ENCODE measurements at places on chromosomes 12 and 14.

GRCh38 chr12:132827763-132828703 lies 636 bp downstream of the GOLGA3 start:
- peak; percentile 27 for DNase-seq

DNA sequence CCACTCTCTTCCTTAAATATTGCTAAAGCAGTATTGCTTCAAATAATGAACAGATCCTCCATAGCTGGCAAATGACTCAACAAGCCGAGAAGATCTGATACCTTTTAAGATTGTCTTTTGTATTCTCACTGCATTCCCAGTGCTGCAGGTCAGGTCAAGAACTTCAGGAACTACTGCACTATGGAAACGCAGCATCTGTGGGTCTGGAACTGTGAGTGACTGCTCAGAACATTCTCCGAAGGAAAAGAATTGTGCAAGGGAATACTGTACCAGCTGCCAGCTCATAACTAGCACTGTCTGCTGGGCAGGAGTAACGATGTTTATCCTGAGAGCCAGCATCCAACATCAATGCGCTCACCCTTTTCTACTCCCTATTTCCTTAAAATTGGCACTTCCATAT lies 348.0 kb upstream of the SOX5 start:
- DNase-seq = no peak

- no peak for DNase-seq
These were observed 1.6 kb downstream of the IRAK4 start for GRCh38 chr12:43760396-43760795.

DNA sequence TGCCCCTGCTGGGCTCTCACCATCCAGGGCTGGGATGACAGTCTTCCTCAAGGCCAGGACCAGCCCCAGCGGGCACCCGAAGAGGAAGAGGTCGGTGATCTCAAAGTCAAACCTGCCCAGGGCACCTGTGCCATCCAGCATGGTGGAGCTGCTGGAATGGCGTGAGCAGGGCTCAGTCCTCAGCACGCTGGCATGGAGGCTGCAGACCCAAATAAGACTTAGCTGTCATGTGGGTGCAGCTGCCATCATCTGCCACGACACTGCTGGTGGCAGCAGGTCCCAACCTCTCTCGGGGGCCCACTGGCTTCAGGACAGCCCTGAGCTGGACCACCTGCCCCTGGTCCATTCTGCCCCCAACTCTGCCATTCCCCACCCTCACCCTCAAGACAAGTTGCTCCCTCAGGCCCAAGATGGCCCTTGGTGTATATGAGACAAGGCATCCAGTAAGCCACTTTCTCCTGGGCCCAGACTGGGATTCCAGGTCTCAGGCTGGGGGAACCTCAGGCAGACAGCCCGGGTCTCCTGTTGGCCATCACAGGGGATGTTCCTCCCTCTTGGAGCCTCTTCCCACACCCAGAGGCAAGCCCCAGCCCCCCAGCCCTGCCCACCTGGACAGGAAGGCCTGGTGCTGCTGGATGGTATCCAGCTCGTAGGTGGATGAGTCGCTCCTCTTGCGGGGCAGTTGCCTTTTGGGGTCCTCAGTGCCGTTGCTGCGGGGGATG lies 14.5 kb downstream of the ARL6IP4 start:
- no peak for DNase-seq

- DNase-seq = no peak
These were observed 8.4 kb upstream of the PIANP start for GRCh38 chr12:6708960-6709394.

GRCh38 chr12:62813031-62813829 lies 121.7 kb downstream of the PPM1H start:
- DNase-seq = peak; percentile 38

GRCh38 chr14:100223332-100224201 lies 15.4 kb upstream of the YY1 start:
- no peak for DNase-seq

DNA sequence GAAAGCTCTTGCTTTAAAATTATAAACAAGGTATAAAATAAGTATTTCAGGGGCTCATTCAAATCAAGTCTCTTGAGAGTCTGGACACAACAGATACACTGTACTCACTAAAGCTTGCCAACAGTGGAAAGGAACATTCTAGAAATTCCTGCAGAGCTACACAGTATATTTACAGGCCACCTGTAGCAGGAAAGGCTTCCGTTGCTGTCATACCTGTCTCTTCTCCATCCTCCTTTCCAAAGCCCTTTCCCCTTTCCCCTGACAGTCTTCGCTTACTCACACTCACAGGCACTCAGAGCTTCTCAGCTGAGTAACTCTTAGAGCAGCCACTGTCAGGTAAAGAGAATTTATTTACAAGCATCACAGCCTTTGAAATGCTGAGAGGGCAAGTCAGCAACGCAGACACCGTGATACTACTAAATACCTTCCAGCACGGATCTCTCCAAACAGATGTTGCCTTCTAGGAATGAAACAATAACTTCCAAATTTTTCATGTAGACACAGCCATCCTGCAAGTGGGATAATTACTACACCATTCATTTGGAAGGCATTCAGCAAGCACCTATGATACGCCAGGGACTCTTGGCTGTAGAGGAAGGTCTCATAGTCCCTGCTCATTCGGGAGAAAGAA lies 167.9 kb downstream of the FOXN3 start:
- no peak for DNase-seq

GRCh38 chr12:52949413-52950331 lies 754 bp downstream of the KRT18 start:
- no peak for DNase-seq

DNA sequence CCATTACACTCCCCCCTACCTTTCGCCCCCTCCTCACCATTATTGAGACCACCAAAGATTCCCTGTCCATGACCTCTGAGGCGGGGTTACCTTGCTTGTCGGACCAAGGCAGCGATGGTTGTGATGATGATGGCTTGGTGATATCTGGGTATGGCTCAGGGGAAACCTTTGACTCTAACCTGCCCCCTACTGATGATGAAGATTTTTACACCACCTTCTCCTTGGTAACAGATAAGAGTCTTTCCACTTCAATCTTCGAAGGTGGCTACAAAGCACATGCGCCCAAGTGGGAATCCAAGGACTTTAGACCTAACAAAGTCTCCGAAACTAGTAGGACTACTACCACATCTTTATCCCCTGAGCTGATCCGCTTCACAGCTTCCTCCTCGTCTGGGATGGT lies 350.2 kb downstream of the DIO2 start:
- DNase-seq = no peak

DNA sequence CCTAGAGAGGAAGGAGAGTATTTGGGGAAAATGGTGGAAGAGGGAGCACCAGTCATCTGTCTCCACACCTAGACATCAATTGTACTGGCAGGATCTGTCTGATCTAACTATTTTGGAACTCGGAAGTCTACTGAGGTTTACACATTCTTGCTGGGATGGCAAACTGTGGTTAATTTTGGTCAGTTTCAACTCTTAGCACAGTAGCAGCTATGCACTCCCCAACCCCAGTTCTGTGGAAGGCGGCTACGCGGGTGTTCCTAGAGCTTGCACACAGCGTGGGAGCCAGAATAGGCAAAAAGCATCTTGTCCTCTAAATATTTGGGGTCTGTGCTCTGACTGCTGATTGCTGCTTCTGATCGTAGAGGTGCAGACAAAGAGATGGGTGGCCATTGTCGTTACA lies 33.8 kb downstream of the TECPR2 start:
- DNase-seq = no peak

GRCh38 chr12:34405286-34406227 lies 383.3 kb downstream of the ALG10 start:
- no peak for DNase-seq

DNA sequence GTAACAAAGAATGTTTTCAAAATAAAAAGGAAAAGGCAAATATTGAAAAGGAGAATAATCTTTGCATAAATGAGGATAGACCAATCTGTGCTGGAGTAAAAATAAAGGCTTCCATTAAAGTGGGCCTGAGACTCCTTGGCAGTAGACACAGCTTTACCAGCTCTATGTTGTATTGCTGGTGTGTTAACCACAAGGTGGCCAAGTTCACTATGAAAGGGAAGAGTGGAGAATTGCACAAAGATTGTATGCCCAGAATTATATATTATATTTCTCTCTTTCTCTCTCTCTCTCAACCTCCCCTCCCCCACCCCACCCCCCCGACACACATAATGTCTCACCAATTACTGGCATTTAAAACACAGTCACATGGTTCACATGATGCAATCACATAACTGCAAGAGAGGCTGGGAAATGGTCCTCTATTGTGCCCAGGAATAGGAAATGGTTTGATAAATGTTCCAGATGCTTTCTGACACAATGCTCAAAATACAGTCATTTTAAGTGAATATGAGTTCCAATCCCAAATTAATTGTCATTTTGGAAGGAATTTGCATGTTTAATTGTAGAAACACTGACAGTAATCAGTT lies 222.6 kb upstream of the SYT1 start:
- DNase-seq = no peak

DNA sequence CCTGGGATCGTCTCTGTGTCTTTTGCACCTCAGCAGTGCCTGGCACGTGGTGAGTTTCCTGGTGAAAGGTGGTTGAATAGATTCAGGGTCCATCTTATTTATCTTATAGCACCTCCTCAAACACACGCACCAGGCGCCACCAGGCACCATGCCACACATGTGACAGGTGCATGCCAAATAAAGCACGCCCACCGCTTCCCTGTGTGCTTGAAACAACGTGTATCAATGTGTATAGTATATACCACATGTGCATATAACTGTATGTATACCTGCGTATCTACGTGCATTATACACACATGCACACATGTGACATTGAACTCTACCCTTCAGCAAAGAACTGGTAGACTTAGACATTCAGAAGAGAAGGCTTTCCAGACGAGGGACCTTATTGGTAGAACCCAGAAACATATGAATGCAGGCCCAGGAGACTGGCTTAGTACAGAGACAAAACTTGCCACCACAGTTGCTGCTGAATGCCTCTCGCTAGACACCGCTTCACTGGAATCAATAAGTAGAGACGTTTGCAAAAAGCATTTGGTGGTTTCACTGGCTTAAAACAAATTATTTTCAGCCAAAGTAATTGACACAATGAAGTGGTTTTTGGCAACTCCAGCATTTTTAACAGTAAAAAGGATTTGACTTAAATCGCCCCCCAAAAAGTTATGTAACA lies 10.0 kb downstream of the EML1 start:
- no peak for DNase-seq

DNA sequence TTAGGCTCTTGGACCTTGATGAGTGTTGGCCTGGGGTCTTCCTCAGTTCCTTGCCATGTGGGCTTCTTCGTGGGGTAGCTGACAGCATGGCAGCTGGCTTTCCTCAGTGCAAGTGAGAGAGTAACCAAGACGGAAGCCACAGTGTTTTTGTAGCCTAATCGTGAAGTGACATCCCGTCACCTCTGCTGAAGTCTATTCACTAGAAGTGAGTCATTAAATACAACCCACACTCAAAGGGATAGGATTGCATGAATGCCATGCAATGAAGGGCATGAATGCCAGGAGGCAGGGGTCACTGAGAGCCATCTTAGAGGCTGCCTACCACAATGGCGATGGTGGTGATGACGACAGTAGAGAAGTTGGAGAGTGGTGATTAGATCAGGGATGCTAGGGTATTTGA lies 13.5 kb upstream of the ASIC1 start:
- DNase-seq = no peak

- DNase-seq = no peak
These were observed 4.0 kb upstream of the NAA25 start for GRCh38 chr12:112112409-112113133.

DNA sequence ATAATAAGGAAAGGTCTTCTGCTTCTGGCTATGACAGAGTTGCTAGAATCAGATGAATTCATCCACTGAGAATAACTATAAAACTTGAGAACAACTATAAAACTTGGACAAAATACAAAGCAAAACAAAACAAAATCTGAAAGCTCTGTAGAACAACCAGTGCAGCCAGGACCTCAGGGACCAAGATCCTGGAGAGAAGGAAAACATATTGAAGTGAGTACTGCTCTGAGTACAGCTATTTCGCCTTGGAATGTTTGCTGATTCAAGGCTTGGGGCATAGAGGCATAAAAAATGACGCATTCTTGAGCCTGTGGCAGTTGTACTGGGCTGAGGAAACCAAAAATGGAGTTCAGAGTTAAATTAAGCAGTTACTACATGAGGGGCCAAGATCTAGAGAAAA lies 21.7 kb downstream of the FOXA1 start:
- DNase-seq = no peak

- no peak for DNase-seq
These were observed 70.4 kb upstream of the RIC8B start for GRCh38 chr12:106704081-106704480.

DNA sequence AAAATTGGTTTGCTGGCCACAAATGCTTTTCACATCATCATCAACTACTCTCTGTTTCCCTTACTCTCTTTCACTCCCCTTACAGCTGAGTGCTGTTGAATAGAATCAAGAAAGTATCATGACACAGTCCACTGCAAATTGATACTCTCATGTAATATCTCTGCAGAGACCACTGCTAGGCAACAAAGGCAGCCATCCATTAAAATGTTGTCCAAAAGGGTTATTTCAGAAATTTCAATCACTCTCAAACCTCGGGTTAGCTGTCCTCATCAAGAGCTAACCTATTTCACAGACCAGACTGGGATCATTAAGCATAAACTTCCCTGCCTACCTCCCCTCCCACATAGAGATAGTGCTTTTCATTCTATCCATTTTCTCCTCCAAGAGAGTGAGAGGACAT lies 186.7 kb downstream of the PLCZ1 start:
- DNase-seq = no peak

- DNase-seq = no peak
These were observed 4.0 kb downstream of the LRP1-AS start for GRCh38 chr12:57143454-57143853.

- DNase-seq = no peak
These were observed 19.1 kb upstream of the PLA2G1B start for GRCh38 chr12:120346681-120347080.

- peak; percentile 20 for DNase-seq
These were observed 584 bp downstream of the VRK1 start for GRCh38 chr14:96797582-96798349.

DNA sequence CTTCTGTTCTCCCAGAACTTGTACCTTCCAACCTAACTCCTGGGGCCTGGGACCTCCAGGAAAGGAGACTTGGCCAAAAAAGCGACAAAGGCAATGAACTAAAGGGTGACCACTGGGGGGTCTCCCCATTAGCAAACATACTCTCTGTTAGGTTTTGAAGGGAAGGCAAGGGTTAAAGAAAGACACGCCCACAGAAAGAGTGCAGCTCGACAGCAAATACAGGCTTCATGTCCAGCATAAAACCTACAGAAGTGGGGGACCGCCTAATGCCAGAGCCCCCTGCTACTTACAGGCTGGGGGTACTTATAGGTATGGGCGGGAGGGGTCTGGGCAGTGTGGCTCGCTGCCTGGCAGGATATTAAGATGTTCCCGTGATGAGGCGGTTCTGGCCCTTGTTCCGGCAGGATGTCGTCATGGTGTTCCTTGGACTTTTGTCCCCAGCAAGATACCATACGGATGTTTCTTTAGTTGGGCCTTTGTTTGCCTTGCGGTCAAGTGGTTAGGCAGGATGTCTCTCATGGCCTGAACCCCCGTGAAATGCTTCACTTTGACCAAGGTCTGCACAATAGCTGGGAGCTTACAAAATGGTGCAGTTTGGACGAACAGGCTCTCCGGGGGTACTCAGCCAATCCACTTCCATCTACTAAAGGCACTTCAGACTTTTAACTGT lies 53.4 kb downstream of the PRMT8 start:
- no peak for DNase-seq
